ENCODE measurements at places on chromosomes 4 and X.

GRCh38 chr4:53168228-53168627 lies 197.6 kb downstream of the SCFD2 start:
- no peak for DNase-seq

- no peak for DNase-seq
Measured at GRCh38 chr4:20253735-20254409, 2.2 kb downstream of the SLIT2 start.

GRCh38 chr4:147940171-147940570 lies 208.3 kb downstream of the ARHGAP10 start:
- no peak for DNase-seq

DNA sequence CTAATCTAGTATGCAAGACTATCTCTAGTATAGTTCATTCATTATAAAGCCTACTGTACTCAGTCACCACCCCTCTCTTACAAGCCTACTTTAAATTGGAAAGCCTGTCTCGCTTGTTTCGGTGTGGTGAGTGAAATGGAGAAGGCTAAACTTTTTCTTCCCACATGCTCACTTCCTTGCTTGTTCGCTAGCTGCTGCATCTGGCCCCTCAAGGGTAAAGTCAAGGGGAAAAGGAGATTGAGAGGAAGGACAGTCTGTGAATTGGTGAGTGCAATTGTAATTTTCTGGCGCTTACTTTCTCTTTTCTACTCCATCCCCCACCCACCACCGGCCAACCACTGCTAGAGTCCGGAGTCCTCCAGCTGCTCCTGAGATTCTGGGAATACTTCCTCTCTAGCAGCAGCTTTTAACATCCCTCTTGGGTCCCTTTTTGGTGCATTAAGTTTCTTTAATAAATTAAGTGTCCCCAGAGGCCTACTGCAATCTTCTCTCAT lies 12.1 kb upstream of the ARAP2 start:
- no peak for DNase-seq

DNA sequence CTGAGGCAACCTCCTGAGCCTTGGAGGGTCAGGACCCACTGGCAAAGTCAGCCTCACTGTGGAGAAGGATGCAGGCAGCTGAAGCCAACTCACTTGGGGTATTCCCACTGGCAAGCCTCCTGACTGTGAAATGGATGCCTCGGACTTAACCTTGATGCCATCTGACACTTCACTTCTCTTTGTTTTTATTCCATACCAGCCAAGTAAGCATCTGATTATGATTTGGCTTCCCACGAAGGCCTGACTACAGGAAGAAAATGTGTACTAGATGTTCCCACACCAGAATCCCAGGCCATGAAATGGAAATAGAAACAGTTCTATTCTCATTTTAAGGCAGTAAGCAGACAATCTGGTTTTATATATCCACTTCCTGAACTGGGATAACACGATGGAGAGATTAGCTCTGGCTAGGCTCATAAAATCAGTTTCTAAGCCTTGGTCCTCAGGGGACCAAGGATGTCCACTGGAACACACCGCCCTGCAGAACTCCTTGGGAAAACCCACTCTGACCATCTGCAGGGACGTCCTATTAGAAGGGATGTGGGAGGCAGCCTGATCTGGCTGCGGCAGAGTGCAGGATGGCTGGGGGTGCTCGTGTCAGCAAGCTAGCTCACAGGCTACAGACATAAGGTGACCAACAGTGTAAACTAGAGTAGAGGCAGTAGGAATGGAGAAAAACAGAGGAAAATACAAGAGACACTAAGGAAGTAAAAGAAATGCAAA lies 89.3 kb downstream of the TSPAN5 start:
- DNase-seq = no peak

- no peak for DNase-seq
Measured at GRCh38 chr4:54085284-54085683, 14.7 kb upstream of the GSX2 start.

GRCh38 chrX:16635040-16635439 lies 14.9 kb upstream of the S100G start:
- DNase-seq = no peak

Data from stimulated activated CD4-positive, alpha-beta T cell treated with anti-CD3 and anti-CD28 coated beads, Interleukin-4, amount 100 ng/mL, for 24 hours (primary cell).